Activated CD8-positive, alpha-beta memory T cell treated with anti-CD3 and anti-CD28 coated beads for 1 hour (primary cell): ENCODE measurements at places on chromosomes 6 and 20.
A peak's percentile ranks its signal among the peaks of the same experiment; 100 is the strongest.

GRCh38 chr20:51939259-51939585, 136.9 kb upstream of the SALL4 start:
- no peak for DNase-seq

GRCh38 chr6:40506954-40507353, 80.2 kb downstream of the LRFN2 start:
- no peak for DNase-seq

- no peak for DNase-seq
Observed at GRCh38 chr20:24622856-24623255, 153.4 kb downstream of the SYNDIG1 start.

- no peak for DNase-seq
Observed at GRCh38 chr20:61419010-61419409, 166.9 kb downstream of the CDH4 start.

DNA sequence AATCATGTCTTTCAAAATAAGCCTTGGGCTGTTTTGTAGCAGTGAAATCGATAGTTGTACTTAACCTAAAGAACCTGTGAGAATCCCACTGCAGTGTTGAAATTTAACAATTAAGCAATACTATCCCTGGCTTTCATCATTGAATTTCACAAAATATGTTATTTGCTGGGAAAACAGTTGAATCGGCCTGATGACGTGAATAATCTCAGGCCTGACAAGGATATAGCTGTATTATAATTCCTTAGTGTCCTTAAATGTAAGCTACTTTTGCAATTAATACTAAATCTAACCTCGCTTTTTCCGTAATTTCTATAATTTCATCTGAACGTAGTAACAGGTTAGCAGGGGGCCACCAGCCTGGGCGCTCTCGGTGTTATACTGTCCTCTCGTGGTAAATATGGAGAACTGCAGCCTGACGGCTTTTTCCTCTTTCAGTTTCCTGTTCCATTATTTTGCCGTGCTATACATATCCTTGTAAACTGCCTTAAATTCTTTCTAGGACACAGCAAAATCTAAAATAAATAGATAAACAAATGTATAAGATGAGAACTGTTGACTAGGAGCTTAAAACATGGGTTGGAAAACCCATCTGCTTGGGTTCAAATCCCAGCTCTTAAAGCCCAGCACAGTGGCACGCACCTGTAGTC, 24.0 kb downstream of the MTFR2 start:
- DNase-seq = peak; percentile 16

DNA sequence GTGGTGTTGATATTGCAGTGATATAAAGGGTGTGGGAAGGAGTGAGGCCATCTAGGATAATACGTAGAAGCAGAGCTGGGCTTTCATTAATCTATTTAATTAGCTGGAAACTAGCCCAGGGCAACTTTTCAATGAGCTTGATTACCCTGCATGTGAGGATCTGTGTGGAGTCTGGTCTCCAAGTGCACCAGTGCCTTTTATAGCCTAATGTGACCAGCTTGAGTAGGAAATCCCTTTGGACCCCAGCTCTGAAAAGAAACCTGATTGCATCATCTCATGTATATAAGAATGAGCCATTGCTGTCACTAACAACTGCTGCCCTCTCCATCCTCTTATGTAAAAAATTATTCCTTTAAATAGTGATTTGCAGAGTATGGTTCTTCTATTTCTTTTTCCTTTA, 72.6 kb downstream of the CD109 start:
- no peak for DNase-seq

DNA sequence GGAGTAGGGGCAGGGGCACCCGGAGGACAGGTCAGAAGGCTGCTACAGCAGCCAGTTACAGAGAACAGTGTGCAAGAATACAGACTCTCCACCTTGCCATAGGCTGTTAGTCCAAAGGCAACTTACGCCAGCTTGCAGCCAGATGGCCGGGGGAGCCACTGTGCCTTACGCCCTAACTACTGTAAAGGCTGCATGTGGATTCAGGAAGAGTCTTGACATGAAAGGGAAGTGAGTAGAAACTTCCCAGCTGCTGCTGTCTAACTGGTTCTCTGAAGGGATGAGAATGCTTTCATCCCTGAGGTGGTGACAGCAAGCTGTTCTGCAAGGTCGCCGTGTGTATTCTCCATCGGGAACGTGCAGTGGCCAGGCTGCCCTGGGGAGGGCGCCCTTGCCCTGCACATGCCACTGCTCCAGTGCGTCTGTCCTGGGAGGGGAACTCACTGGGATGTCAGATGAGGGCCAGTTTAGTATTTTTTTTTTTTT, 46.1 kb downstream of the LYRM4 start:
- DNase-seq = no peak

GRCh38 chr6:142443532-142443931, 141.7 kb downstream of the ADGRG6 start:
- DNase-seq = no peak

DNA sequence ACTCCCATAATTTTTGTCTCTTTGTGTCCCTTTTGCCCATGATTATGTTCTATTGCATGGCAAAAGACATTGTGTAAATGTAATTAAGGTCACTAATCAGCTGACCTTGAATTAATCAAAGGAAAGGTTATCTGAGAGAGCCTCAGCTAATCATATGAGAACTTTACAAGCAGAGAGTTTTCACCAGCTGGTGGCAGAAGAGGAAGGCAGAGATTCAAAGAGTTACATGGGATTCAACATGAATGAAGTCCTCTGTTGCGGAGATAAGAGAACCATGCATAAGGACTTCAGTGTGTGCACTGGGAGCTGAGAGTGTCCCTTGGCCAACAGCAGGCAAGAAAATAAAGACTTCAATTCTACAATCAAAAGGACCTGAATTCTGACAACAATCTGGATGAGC, 494.1 kb upstream of the ARID1B start:
- no peak for DNase-seq

- DNase-seq = no peak
Observed at GRCh38 chr6:112284603-112285002, 30.2 kb upstream of the LAMA4 start.

DNA sequence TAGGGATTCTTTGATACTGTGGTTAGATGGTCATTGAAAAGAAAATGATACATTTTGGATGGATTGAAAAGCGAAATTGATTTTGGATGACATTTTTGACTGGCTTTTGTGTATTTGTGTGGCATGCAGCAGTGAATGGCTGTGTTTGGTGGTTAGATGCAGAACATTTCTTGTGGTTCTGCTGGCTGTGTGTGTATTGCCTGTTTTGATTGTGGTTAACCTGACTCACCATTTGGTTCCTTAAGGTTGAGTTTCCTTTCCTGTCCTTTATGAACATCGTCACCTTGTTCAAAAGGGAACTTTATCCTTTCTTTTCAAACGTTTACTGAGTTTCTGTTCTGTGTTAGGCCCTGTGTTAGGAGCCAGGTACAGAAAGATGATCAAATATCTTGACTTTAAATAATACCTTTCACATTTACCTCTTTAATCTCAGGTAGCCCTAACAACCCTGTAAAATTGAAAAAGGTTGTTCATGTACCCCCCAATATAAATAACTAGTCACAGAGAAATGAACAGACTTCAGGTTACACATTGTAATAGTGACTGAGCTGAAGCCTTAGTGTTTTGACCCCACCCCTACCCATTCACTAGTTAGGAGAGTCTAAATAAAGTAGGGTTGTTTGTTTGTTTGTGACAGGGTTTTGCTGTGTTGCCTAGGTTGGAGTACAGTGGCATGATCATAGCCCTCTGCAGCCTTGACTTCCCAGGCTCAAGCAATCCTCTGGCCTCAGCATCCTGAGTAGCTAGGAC, 23.8 kb downstream of the ANKS1A start:
- DNase-seq = no peak

GRCh38 chr6:158064725-158065251, 83.1 kb downstream of the SYNJ2 start:
- no peak for DNase-seq

DNA sequence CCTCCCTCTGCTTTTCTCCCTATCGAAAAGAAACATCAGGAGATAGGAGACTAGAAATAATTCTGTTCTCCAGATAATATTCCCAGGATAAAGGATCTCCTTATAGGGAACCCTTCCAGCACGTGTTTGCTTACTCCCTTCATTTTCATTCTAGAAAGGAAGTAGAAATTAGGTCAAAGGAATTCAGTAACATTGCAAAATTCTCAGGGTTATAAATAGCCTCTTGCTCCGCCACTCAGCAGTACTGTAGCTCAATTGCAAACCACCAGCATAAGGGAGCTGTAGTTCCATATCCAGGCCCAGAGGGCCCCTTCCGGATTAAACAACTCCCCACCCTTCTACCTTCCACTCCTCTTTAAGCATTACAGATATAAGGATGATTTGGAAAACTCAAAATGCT, 6.2 kb downstream of the ELMO2 start:
- no peak for DNase-seq

DNA sequence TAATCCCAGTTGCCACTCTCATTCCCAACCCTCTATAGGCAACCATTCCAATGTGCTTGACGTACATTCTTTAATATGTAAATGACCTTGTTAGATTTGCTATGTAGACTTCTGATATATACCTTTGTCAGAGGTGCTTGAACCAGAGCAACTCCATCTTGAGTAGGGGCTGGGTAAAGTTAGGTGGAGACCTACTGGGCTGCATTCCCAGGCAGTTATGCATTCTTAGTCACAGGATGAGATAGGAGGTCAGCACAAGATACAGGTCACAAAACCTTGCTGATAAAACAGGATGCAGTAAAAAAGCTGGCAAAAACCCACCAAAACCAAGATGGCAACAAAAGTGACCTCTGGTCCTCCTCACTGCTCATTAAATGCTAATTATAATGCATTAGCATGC, 8.3 kb upstream of the HM13 start:
- no peak for DNase-seq

DNA sequence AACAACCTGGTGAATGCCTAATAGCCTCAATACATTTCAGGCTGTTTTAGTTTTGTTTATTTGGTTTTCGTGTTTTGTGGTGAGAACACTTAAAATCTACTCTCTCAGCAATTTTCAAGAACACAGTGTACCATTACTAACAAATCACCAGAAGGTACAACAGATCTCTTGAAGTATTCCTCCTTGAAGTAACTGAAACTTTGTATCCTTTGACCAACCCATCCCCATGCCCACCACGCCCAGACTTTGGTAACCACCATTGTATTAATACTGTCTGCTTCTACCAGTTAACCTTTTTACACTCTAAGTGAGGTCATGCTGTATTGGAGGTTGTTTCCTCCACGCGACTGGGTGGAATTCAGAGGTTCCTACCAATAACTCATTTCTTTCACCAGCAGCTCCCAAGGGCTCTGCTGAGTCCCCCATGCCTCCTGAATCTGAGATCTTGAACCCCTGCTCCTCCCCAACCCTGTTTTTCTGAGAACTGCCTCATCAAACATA, 5.7 kb upstream of the TRIM40 start:
- no peak for DNase-seq

- DNase-seq = no peak
Observed at GRCh38 chr20:52532674-52533073, 341.1 kb upstream of the ZFP64 start.

DNA sequence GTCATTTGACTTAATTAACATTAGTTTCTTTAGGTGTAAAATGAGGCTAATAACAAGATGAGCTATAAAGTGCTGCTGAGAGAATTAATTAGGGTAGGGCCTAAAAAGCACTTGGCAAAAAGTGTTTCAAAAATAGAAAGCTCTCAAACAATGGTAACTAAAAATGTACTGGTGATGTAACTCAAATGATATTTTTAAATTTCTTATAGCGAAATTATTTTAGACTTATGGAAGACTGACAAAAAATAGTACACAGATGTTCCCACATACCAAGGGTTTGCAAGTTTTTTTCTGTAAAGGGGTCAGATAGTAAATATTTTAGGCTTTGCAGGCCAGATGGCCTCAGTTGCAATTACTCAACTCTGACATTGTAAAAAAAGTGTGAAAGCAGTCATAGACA, 190.7 kb upstream of the UFL1 start:
- no peak for DNase-seq

DNA sequence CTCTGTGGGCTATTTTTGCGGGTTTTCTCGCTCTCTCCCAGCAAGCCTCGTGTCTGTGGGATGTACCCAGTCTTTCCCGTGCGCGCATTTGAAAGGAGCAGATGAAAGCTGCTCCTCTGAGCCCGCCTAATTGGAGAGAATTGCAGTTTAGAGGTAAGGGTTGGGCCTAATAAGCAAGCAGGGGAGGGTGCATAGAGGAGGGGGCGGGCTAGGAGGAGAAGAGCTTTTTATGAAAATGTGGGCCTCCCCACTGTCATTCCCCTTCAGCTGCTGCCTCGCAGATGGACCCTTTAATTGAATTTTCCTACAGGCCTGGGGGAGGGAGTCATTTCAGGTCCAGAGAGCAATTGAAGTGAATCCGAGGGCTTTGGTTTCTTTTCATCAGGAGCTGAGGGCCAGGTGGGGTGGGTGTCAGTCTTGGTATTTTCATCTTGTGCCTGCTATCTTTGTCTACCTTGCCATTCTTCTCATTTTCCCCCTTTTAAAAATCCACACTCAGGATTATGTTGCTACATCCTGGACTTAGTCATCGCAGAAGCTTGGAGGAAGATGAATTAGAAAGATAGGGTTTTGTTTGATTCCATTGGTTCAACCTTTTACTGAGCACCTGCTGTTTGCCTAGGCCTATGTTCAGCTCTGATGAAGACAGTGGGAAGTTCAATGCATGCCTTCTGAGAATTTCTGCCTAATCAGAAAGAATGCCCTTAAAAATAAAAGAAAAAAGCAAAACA, 423.4 kb downstream of the CD83 start:
- DNase-seq = no peak

DNA sequence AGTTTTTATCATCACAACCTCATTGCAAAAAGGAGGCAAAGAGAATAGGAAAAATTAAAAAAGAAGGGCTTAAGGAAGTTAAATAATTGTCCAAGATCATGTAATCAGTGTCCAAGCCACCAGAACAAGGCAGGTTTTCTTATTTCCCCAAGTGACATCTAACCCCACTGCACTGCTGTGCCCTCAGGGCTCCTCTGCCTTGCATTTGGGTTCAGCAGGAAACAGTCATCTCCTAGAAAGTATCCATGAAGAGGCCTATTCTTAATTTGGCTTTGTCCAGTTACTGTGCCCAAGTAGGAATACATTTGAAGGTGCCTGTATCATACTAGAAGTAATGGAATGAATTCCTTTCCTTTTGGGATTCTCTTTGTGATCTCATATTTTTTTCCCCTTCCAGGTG, 10.5 kb downstream of the TMEM14A start:
- no peak for DNase-seq

DNA sequence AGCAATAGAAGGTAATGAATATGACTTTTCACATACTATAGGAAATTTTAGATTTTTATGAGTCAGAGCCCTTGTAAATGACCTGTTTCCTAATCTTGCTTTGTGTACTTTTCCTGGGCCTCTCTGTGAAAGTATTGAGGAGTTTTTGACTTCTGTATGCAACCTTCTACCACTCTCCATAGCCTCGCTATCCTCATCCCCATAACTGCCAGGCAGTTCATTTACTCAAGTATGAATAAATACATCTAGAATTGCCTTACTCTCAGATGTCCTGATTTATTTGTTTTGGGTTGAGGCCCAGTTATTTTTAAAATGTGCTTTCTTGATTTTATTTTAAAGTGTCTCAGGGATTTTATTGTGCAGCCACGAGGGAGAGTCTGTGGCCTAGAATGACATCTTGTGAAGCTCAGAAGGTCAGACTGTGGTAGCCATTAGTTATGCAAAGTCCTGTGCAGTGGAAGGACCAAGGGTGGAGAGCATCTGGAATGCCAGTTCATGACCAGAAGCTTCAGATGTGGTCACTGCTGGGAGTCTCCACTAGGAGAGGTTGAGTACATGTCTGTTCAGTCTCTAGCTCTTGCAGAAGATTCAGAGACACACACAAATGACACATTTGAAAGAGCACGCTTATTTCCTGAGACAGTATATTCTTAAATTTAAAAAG, 346.2 kb upstream of the IMPG1 start:
- DNase-seq = no peak

- DNase-seq = no peak
Observed at GRCh38 chr6:10398446-10399218, 16.2 kb downstream of the TFAP2A start.

GRCh38 chr20:52201395-52201794, 9.8 kb upstream of the ZFP64 start:
- DNase-seq = no peak
